ENCODE measurements at places on chromosomes 12 and 14.

DNA sequence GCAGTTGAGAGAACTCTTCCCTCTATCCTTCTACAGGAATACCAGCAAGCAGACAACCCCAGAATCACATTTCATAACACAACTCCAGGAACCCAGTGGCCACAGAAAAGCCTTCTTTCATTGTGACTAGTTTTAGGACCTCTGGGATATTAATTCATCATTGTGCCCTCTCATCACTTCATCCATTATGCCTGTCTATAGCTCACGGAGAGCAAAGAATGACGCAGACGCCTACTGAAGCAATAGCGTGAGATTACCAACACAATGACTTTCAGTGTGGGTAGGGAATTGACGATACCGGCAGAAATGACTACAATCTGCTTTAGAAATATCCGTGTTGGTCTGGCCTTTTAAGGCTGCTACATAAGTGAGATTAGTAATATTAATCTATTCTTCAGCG lies 158.1 kb upstream of the FOXG1 start:
- no peak for DNase-seq

GRCh38 chr14:100547633-100548294 lies 39.5 kb downstream of the BEGAIN start:
- DNase-seq, result peak; percentile 83

GRCh38 chr12:110135806-110136205 lies 11.6 kb downstream of the IFT81 start:
- no peak for DNase-seq

GRCh38 chr14:68392393-68393141 lies 400.3 kb downstream of the ZFP36L1 start:
- DNase-seq, result no peak

GRCh38 chr14:43215524-43215923 lies 1291.6 kb downstream of the FSCB start:
- DNase-seq, result no peak

- no peak for DNase-seq
These were observed 22.3 kb upstream of the CHGA start for GRCh38 chr14:92900660-92901059.

Data from EL (cell line).